Fibroblast of skin of left biceps (primary cell): ENCODE measurements at places on chromosomes 7 and 10.

DNA sequence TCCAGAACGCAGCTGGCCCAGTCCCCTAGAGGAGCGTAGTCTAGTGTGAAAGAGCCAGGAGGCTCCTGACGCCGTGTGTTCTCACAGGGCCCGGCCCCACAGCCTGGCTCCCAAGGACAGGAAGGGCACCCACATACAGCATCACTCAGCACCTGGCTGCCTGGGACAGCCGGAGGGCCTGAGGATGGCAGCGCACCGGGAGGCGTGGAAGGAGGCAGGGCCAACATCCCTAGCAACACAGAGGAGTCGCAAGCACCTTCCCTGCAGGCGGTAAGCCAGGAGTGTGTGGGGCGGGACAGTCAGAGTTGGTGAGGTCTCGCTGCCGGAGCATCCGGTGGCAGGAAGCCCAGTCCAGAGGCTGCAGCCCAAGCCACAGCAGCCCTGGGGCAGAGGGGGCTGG, 125.8 kb downstream of the MAD1L1 start:
- DNase-seq: no peak

DNA sequence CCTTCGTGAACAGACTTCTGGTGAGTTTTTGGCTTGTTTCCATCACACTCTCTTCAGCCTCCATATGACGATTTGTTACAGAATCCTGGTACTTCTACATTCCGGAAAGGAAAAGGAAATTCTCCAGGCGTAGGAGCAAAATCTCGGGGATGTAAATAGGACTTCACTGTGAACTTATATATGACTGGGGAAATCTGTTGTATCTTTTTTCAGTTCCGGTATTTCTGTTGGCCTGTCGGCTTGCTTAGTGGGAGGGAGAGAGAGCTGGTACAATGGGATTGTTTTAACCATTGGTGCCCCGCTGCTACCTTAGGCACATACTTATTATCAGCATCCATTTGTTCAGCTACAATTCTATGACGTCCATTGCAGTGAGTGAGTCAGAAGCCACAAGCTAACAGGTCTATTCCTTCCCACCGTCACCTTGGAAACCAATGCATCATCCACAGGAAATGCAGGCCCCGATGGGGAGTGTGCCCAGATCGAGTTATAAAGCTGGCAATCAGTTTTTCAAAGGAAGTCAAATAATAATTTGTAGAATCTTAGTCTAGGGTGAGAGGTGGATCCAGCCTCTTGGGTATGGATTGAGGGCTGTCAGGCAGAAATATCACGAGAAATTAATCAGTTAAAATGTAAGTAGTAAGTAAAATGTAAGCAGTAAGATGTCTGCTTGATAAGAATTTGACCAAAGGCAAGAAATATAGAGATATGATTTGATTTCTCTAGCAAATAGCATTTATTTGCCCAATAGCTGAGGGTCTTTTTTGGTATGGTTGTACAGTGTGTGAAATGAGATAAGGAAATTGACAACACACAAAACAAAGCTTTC, 92.0 kb upstream of the MKLN1 start:
- peak; percentile 87 for DNase-seq

- no peak for DNase-seq
These were observed 52.9 kb upstream of the PIK3CG start for GRCh38 chr7:106812027-106812643.

DNA sequence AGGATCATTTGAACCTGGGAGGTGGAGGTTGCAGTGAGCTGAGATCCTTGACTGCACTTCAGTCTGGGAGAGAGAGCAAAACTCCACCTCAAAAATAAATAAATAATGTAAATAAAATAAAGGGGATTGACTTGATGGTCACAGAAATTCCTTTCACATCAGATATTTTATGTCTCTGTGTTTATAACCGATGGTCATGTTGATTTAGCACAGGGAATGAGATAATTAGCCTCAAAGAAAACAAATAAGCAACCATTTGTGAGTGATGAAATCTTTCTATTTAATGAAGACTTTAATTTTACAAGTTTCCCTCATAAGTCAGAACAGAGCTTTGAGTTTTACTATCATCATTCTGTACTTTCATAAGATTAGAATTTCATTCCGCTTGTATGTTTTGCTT, 64.8 kb upstream of the NUPR2 start:
- DNase-seq: no peak

DNA sequence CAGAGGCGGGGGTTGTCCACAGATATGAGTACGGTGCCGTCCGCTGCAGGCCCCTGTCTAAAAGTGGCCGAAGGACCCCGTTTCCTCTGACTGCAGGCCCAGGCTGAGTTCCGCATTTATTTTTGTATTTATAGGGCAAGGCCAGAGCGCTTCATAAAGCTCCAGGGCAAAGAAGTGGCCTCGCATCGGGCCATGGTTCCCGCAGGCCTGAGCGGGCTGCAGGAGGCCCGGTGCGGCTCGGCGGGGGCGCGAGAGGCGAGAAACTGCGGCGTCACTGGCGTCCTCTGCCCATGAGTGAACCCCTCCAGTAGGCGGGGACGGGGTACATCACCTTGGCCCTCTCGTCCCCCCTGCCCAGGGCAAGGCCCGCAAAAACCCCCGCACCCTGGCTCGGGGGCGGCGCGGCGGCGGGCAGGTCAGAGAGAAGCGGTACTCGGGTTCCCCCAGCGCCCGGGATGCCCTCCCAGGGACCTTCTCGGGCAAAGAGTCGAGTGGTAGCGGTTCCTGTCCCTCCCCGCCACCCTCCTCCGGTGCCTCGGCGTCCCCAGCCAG, 355.7 kb downstream of the DNAJB6 start:
- DNase-seq: no peak

- no peak for DNase-seq
These were observed 132.3 kb upstream of the CHST15 start for GRCh38 chr10:124225467-124226270.

GRCh38 chr10:54772468-54773122, 28.4 kb downstream of the PCDH15 start:
- DNase-seq: no peak

DNA sequence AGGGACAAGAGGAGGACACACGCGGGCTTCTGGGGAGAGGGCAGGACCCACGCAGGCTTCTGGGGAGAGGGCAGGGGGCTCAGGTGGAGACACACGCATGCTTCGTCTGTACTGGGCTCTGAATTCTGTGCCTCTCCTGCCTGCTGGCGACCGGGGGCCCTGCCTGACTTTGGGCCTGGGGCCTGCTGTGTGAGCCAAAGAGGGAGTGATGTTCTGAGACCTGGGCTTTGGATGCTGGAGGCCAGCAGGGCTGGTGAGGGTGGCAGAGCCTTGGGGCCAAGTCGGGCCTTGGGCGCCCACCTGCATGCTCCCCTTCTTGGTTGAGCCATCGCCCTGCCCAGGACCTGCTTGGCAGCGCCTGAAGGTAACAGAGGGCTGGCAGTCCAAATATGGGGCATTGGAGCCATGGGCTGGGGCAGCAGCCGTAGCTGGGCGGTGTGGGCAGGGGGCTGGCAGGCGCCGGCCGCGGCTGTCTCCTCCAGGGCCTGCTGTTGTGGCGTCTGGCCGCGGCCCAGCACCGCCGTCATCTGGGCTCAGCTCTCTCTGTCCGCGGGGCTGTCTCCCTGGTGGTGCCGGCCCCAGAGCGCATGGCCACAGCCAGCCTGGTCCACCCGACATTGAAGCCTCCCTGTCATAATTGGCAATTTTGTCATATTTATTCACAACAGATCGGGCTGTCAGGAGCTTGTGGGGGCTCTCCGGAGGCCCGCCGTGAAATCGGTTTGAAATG, 78.9 kb downstream of the UNCX start:
- no peak for DNase-seq

GRCh38 chr7:71801976-71802375, 610.2 kb downstream of the CALN1 start:
- peak; percentile 26 for DNase-seq

- DNase-seq: no peak
These were observed 156.5 kb upstream of the GHITM start for GRCh38 chr10:83982812-83983211.

- DNase-seq: no peak
These were observed 208.7 kb downstream of the PAXIP1 start for GRCh38 chr7:154794147-154794780.

DNA sequence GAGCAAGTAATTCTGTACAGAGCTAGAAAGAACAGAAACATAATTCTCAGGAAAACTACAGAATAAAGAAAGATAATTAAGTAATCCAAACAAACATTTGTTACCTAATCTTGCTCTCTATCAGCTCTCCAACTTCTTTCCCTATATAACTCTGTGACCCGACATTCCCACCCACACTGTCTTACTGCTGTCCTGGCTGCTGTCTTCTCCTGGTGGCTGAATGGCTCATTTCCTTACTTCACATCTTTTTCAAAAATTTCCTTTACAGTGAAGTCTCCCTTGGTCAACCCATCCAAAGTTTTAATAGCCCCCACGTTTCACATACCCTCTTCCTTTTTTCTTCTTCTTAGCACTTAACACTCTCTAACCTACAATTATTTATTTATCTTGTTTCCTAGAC, 64.0 kb downstream of the HYCC1 start:
- no peak for DNase-seq

DNA sequence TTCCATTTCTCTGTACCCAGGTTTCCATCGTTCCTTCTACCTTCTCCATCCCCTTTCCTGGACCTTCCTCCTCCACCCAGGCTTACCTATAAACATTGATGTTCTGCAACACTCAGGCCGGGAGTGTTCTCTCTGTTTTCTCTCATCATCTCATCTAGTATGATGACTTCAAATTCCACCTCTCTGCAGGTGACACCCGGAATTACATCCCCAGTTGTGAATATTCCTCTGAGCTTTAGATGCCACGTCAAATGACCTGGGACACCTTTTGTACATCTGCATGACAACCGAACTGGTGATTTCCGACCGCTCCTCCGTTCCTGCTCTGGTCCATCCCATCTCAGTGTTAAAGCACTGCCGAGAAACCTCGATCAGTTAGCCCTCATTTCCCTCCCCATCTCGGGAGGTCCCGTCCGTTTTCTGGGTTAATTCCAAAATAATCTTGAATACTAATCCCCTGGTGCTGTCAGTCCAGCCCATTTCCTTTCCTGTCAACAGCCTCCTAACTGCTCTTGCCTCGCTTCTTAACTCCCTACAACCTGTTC, 76.7 kb upstream of the SAMD8 start:
- DNase-seq: no peak

GRCh38 chr7:120898715-120899499, 41.0 kb upstream of the TSPAN12 start:
- DNase-seq: no peak

GRCh38 chr10:34607894-34608293, 207.2 kb downstream of the PARD3 start:
- no peak for DNase-seq

DNA sequence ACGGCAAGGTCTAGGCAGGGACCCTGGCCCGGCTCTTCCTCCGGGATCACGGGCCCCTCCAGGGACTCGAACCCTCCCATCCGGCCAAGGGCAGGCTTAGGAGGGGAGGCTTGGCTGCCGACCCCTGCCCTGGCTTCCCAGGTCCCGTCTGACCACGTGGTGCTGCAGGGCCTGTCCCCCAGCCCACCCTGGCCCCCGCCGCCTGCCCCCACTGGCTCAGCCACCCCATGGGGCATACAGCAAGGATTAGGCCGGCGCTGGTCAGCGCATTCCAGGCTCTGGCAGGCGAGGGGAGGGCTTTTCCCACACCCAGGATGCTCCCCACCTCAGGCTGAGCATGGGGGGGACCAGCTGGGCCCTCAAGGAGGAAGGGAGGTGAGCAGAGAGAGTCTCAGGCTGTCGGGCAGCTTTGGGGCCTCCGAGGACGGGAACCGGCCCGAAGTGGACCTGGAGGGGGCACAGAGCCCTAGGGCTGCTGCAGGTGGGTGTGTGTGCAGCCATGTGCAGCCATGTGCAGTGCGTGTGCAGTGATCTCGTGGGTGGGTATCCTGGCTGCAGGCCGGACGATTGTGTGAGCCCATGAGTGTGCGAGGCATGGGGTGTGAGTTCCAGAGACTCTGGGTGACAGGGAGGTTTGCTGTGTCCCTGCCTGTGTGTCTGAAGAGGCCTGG, 713 bp upstream of the GRIFIN start:
- DNase-seq: no peak

DNA sequence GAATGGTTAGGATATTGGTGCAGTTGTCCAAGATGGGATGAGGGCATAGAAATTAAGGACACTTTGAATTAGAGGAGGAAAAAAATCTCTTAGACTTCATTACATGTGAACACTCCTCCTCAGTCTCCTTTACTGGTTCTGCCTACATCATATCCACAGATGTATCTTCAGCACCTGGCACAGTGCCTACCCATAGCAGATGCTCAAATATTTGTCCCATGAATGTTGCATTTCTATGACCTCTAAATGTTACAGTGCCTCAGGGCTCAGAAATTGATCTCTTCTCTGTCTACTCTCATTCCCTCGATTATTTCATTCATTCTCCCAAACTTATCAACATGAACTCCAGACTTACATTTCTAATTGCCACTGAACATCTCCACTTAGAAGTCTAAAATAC, 17.1 kb downstream of the CNNM1 start:
- peak; percentile 45 for DNase-seq

DNA sequence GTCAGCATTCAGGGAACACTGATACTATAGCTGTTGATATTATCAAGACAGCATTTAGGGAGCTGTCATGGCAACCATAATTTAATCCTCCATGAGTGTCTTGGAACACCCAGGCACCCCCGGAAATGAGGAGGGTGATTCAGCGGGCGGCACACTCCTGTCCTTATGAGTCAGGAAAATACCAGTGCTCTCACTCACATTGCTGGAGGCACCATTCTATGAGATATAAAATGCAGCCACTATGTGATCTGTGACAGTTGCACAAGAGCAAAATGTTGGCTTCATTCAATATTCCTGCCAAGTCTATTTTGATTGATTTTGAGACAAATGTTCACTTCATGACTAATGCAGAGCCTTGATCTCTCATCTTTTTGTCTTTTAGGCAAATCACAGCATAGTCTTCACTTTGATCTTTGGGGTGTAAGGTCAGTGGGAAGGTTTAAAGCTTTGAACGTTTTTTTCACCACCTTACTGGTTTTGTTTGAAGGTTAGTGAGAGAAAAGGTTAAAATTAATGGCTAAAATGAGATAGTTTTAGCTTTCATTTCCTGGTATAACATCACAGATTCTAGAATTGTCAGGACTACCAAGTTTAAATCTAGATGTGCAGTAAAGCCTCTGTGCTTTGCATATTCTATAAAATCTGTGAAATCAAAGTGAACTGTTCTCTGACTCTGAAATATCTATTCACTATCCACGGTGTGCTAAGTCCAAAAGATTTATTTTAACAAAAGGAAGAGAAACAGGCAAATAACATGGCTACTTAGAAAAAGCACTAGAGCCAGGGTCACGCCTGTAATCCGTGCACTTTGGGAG, 12.4 kb upstream of the ARHGAP12 start:
- DNase-seq: peak; percentile 80

GRCh38 chr10:131493432-131493831, 181.9 kb upstream of the TCERG1L start:
- DNase-seq: no peak

DNA sequence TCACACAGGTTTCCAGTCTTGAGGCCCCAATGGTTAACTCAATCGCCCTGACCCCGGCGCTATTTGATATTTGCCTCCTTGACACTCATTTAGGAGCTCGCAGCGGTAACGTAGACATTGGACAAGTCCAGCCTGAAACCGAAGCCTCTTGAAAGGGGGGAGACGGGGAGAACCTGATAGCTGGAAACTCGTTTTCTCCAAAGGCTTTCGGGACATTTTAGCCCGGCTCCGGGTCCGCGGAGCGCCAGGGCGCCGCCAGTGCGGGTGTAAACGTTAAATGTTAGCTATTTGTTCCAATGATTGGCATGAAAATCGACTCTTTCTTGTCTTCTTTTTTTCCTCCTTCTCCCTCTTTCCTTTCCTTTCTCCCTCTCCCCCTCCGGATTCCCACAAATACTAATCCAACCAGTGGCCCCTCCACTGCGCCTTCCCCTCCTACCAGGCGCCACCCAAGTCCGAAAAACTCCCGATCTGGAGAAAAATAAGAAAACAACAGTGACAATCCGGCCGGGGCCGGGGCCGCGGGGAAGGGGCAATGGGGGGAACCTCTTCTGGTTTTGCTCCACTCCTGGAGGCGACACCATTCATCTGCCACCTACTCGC, 17.2 kb upstream of the GATA3 start:
- no peak for DNase-seq
